Stomach (tissue), 19 donors: ENCODE measurements at places on chromosomes 1 and 21.
A peak's percentile ranks its signal among the peaks of the same experiment; 100 is the strongest.

DNA sequence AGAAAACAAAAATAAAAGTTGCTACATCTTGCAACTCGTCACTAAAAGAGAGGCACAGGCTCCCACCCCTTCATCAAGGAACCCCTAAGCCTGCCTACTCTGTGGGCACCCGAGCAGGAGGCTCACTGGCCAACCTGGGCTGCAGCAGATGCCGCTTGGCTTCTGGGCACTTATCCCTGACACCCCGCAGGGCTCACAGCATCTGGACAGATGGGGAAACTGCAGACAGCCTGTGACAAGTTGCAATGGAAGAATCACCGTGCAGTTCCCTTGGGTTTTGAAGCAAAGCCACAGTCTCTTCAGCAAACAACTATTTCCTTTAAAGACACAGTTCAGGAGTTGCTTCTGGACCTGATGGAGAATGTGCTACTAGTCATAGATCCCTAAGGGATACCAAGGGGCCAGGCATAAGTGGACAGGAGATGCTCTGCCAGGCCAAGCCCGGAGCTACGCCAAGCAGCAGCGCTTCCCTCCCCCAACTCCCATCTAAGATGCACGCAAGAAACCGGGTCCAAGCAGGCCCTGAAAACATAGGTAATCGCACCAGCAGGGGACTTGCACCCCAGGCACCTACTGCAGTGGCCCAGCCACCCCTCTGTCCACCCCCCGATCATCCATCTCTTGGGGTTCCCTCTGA lies 170.6 kb downstream of the NPHP4 start:
- no peaks in the 10 kb centered on the region for H3K36me3 ChIP-seq
- no peak overlapping the region for H3K4me3 ChIP-seq
- DNase-seq = no peak
- H3K4me1 ChIP-seq = no peaks in the 10 kb centered on the region

DNA sequence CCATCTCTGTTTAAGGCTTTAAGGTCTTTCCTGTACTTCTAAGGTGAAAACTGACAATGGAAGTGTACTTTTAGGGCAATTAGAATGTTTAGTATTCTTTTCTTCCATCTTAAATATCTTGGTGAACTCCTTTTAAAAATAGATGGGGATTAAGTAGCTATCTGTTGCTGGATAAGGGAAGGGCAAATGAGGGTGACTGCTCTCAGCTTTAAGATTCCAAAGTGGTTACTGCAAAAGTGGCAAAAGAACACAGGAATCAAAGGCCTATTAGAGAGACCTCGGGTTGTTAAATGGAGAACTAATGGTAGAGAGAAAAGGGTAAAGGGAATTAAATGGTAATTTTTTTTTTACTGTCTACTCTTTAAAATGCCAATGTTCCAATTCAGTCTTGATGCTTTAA lies 774.1 kb upstream of the B3GALT2 start:
- no peak overlapping the region for H3K4me3 ChIP-seq
- no peaks in the 10 kb centered on the region for H3K36me3 ChIP-seq
- no peak overlapping the region for H3K27ac ChIP-seq
- no peaks in the 10 kb centered on the region for H3K27me3 ChIP-seq
- H3K4me1 ChIP-seq = no peaks in the 10 kb centered on the region

- peaks cover 42% of the 10 kb centered on the region for H3K4me1 ChIP-seq
- DNase-seq = peak; percentile 58
- peak overlapping the region; percentile 74 for H3K4me3 ChIP-seq
- no peaks in the 10 kb centered on the region for H3K27me3 ChIP-seq
Measured at GRCh38 chr1:222711319-222712252, 705 bp downstream of the AIDA start.

- H3K27me3 ChIP-seq = no peaks in the 10 kb centered on the region
- no peak for DNase-seq
- no peaks in the 10 kb centered on the region for H3K4me1 ChIP-seq
- H3K4me3 ChIP-seq = no peak overlapping the region
- H3K36me3 ChIP-seq = no peaks in the 10 kb centered on the region
Measured at GRCh38 chr1:15299179-15299578, 52.2 kb downstream of the FHAD1 start.

DNA sequence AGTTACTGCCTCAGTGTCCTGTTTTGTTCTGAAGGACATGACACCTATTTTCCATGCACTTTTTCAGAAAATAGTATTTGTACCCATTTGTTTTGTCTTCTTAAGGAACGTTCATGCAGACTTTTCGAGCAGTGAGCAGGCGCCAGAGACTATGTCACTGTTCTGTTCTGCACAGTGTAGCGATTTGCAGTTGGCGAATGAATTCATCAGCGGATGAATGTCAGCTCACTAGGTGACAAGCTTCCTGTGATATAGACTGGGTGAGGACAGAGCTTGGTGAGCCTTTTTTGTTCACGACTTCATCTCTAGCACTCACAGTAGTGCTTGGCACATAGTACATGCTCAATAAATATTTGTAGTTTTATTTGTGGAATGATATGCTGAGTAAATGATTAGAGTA lies 177.8 kb downstream of the NFIA start:
- no peak overlapping the region for H3K27ac ChIP-seq
- peaks cover 48% of the 10 kb centered on the region for H3K4me1 ChIP-seq
- no peaks in the 10 kb centered on the region for H3K36me3 ChIP-seq
- no peaks in the 10 kb centered on the region for H3K27me3 ChIP-seq
- H3K4me3 ChIP-seq = no peak overlapping the region

GRCh38 chr1:48753293-48753692 lies 23.4 kb downstream of the BEND5 start:
- H3K36me3 ChIP-seq = peaks cover 64% of the 10 kb centered on the region
- DNase-seq = no peak
- no peak overlapping the region for H3K27ac ChIP-seq
- H3K4me1 ChIP-seq = no peaks in the 10 kb centered on the region
- H3K4me3 ChIP-seq = no peak overlapping the region

GRCh38 chr1:156149374-156150332 lies 3.7 kb upstream of the SEMA4A start:
- H3K27ac ChIP-seq = no peak overlapping the region
- peaks cover 5% of the 10 kb centered on the region for H3K27me3 ChIP-seq
- no peaks in the 10 kb centered on the region for H3K36me3 ChIP-seq

DNA sequence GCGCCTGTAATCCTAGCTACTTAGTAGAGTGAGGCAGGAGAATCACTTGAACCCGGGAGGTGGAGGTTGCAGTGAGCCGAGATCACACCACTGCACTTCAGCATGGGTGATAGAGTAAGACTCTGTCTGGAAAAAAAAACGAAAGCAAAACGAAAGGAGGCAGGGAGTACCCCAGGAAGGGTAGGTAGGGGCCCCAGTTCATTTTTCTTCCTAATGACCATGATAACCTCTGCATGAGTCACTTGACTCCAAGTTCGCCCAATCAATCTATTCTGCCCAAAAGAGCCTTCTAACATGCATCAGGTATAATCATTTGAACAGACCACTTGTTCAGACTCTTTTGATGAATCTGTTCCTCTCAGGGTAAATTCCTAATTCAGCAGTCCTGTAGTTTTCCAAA lies 13.2 kb upstream of the TMEM201 start:
- H3K27ac ChIP-seq = no peak overlapping the region
- no peak overlapping the region for H3K4me3 ChIP-seq
- no peak for DNase-seq

DNA sequence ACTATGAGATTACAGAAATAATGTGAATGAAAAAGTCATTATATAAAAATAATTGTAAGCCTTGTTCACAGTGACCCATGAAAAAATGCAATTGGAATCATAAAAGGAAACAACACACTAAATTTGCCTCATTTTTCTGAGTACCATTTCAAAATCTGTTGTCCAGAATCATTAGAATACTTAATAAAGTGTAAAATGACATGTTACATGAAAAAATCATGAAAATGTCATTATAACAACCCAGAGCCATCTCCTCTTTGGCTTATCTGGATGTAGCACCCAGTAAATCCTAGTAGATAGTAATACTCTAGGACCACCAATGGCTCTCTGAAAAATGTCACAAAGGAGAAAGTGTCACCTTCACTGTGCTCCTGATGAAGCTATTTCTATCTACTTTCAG lies 76.5 kb downstream of the DDAH1 start:
- H3K4me1 ChIP-seq = no peaks in the 10 kb centered on the region
- DNase-seq = no peak
- no peaks in the 10 kb centered on the region for H3K36me3 ChIP-seq
- H3K4me3 ChIP-seq = no peak overlapping the region
- no peak overlapping the region for H3K27ac ChIP-seq

DNA sequence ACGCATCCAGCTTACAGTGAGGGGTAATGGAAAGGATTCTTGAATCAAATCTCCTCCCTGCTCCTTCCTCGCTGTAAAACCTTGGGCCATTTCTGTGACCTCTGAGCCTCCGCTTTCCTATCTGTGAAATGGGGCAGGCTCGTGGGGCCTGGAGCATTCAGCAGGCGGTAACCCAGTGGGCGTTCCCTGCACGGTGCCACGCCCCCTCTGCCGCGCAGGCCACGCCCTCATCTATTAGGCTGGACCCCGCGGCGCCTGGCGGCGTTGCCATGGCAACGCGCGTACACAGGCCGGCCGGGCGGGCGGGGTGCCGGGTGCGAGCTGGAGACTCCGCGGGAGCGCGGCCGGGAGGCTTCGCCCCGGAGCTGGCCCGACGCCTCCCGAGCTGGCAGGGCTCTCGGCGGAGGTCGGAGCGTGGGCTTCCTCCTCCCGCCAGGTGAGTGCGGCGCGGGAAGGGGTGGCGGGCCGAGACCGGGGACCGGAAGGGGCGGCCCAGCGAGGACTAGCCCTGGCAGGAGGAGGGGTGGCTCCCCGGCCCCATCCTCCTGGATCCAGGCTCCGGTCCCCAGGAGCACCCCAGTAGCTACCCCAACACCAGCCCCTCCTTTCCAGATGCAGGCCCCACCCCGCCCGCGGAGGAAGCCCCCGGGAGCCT lies at the start of gene FHAD1:
Gene FHAD1 (plus strand): TSS at position 264 of the 655 bp plus-strand sequence. CDS start 4,562 bp downstream, outside the sequence.
- H3K27ac ChIP-seq = peak within 1 kb of the TSS; percentile 71
- no peaks in the 10 kb centered on the region for H3K36me3 ChIP-seq
- H3K27me3 ChIP-seq = no peaks in the 10 kb centered on the region
- H3K4me3 ChIP-seq = peak within 1 kb of the TSS; percentile 60
- DNase-seq = peak; percentile 93

DNA sequence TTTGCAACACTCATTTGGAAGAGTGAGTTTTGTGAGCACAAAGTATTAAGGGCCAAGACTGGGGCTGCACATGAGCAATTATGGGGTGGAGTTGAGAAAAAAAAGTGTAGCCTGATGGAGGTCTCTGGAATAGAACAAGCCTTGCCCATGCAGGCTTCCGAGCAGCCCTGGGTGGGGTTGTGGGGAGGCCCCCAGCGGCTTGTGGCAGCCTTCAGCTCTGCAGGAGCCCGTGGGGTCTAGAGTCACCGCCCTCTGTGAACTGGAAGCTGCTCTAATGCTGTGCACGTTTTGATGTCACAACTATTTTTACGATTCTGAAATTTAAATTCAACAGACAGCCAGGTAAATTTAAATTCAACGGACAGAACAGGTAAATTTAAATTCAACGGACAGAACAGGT lies 58.9 kb downstream of the BACE2 start:
- H3K27ac ChIP-seq = no peak overlapping the region
- H3K27me3 ChIP-seq = no peaks in the 10 kb centered on the region
- H3K4me3 ChIP-seq = no peak overlapping the region
- peaks cover 3% of the 10 kb centered on the region for H3K36me3 ChIP-seq
- DNase-seq = no peak

DNA sequence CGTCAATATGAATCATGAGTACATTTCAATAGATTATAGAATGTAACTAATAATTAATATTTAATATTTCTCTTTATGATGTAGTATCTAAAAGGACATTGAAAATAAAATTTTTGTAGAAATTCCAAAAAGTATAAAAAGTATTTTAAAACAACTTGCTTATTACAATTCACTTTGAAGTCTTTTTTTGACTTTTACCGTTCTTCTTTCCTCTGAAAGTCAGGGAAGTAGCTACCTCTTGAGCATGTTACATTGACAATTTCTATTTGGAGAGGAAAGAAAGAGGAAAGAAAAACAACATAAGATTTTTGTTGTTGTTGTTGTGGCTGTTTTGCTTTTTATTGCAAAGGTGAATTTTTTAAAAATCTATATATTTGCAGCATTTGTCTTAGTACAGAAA lies 1.3 kb downstream of the PTPRC start:
- H3K27me3 ChIP-seq = no peaks in the 10 kb centered on the region
- peak overlapping the region; percentile 23 for H3K4me3 ChIP-seq
- peak overlapping the region; percentile 71 for H3K27ac ChIP-seq
- no peaks in the 10 kb centered on the region for H3K36me3 ChIP-seq

DNA sequence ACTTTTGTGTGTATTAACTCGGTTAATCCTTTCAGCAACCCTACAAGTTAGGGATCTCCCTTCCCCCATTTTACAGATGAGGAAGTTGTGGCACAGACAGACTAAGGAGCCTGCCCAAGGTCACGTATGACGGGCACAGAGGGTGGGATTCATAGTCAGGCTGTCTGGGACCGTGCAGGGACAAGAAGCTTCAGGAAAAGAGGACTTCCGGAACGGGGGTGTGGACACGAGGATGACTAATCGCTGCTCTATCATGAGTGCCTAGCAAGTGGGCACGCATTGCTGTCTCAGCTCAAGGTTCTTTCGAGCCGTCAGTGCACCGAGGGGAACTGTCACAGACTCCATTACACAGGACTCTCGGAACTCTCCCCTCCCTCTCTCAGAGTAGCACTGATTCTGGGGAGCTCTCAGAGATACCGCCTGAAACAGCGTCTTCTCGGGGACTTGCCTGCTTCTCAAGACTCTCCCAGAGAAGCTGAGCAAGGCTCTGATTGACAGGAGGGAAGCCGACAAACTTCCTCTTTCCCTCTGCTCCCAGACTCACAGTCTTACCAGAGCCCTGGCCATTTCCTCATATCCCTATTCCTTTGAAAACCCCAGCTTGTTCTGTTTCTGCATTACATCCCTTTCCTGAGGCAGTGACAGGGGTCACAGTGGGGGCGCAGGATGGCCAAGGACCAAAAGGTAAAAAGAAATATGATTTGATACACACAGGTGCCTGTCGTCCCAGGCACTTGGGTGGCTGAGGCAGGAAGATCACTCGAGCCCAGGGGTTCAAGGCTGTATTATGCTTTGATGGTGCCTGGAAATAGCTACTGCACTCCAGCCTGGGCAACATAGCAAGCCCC lies 14.4 kb downstream of the FHAD1 start:
- no peaks in the 10 kb centered on the region for H3K27me3 ChIP-seq
- DNase-seq = peak; percentile 44
- peaks cover 35% of the 10 kb centered on the region for H3K4me1 ChIP-seq
- no peak overlapping the region for H3K4me3 ChIP-seq
- no peaks in the 10 kb centered on the region for H3K36me3 ChIP-seq

- H3K36me3 ChIP-seq = no peaks in the 10 kb centered on the region
- H3K27me3 ChIP-seq = no peaks in the 10 kb centered on the region
- DNase-seq = no peak
- H3K4me3 ChIP-seq = no peak overlapping the region
- no peaks in the 10 kb centered on the region for H3K4me1 ChIP-seq
- no peak overlapping the region for H3K27ac ChIP-seq
Measured at GRCh38 chr1:96370757-96371156, 350.8 kb upstream of the PTBP2 start.
